Stimulated activated CD4-positive, alpha-beta T cell treated with anti-CD3 and anti-CD28 coated beads, Interleukin-12 subunit alpha, Interleukin-12 subunit beta, amount 100 ng/mL, for 24 hours (primary cell): ENCODE measurements at places on chromosomes 12 and 14.
A peak's percentile ranks its signal among the peaks of the same experiment; 100 is the strongest.

DNA sequence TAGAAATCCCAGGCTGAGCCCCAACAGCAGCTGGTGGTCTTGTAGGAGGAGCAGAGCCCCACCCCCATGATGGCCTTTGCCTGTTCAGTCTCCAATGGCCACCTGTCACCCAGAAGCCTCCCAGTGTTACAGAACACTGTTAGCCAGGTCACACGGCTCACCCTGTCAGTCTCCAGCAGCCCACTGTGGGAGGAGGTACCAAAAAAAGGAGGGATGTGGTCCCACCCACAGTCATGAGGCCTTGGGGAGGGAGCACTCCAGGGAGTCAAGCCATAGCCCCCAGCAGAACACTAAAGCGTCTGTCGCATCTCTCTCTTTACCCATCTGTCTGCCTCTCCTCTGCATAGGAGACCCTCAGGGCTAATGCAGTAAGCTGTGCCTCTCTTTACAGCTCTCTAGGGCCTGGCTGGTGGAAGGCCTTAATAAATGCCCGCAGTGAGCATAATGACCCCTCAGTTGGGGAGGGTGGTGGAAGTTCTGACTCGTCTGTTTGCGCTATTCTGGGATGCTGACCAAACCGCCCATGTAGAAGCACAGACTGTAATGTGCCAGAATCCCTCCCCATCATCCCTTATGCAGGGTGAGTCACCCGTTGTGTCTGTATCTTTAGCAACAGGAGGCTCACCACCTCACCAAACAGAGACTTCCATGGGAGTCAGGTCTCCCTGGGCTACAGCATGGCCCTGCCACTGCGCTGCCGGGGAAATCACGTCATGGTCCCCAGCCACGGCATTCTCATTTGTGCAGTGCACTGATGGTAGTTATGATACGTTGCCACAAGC lies 14.6 kb downstream of the C14orf132 start:
- no peak for DNase-seq

DNA sequence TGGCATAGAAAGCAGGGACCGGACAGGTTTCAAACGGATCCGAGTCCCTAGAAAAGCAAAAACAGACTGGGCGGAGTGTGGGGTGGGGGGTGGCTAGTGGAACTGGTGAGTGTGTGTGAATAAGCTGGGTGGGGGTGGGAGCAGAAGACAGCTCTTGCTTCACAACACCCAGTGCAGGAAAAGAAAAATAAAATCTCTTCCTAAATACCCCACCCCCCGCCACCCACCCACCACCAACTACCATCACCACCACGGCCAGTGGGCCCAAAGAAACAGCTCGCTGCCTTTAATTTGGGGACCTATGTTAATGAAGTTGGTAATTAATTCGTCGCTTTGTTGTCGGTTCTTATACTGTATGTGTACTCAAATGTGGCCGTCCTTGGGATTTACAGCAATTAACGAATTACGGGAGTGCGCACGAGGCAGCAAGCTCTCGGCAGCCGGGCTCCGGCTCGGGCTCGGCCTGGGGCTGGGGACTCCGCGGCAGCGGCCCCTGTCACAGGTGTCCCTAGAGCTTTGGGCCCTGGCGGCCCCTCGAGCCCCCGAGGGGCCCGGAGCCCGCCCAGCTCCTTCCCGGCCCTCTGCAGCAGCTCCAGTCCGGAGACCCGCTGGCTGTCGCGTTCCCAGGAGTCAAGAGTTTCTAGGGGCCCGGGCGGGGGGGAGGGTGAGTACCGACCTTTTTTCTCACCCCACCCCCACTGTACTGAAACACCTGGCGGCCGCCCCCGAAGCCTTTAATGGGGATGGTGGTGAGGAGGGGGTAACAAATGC lies 1.5 kb upstream of the OTX2 start:
- DNase-seq = no peak

DNA sequence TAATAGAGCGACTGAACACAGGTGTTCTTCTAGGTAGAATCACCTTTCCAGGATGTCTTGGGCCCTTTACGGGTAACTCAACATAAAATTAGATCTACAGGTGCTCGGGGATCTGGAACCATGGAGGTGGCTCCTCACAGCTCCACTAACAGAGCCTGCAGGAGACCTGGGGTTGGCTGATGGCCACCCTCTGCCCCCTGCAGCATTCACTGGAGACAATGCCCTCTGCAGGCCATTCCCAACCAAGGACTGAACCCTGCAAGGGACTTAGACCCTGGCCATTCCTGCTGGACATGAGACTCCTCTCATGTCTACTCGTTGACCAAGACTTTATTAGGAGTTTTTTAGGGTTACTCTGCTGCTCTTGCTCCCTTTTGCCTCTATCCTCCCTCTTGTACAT lies 58.5 kb upstream of the PPP4R3A start:
- no peak for DNase-seq

DNA sequence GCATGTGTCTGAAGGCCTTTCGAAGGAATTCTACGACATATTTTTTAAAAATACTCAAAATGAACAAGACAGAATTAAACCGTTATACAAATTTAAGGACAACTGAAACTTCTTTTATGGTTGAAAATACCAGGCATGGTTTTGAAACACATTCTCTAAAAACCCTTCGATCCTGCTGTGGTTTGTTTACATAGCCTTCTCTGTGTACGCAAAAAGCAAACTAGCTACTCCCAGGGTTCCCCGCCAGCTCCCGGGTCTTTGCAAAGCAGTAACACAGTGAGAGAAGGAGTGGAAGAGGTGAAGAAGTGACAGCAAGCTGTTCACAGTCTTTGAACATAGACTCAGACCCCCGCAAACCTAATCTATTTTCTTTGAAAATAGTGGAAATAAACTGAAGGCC lies 2.2 kb upstream of the TC2N start:
- no peak for DNase-seq

- DNase-seq = no peak
These were observed 212.0 kb downstream of the CACNA1C start for GRCh38 chr12:2264651-2265232.

- DNase-seq = no peak
These were observed 129.7 kb upstream of the TMPO start for GRCh38 chr12:98385641-98386040.

DNA sequence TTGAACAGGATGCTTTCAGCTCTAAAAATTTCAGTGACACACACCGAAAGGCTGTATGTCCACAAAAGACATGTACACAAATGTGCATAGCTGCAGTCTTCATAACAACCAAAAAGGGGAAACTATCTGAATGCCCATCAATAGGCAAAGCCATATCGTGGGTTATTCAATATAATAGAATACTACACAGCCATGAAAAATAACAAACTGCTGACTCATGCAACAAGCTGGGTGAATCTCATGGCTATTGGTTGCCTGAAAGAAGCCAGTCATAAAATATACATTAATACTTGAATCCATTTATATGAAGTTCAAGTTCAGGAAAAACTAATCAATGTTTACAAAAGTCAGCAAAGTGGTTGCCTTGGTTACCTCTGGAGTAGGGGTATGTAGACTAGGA lies 58.4 kb upstream of the RIN3 start:
- DNase-seq = no peak

DNA sequence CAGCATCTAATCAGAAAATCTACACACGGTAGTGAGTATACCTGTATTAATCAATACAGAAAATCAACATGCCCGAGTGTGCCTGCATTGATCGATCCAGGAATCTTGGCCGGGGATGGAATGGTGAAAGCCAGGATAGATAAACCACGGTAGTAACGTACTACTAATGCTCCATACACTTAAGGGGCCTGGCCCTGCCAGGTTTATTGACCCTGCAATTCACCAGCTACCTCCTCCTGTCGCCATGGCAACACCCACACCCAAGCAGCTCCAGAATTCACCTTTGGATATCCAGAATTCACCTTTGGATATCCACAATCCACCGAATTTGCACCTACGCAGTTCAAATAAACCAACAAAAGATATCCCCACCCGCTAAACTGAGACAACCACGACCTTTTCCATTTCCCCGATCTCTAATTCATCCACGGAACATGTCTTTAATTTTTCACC lies 14.8 kb upstream of the CALM1 start:
- DNase-seq = no peak

DNA sequence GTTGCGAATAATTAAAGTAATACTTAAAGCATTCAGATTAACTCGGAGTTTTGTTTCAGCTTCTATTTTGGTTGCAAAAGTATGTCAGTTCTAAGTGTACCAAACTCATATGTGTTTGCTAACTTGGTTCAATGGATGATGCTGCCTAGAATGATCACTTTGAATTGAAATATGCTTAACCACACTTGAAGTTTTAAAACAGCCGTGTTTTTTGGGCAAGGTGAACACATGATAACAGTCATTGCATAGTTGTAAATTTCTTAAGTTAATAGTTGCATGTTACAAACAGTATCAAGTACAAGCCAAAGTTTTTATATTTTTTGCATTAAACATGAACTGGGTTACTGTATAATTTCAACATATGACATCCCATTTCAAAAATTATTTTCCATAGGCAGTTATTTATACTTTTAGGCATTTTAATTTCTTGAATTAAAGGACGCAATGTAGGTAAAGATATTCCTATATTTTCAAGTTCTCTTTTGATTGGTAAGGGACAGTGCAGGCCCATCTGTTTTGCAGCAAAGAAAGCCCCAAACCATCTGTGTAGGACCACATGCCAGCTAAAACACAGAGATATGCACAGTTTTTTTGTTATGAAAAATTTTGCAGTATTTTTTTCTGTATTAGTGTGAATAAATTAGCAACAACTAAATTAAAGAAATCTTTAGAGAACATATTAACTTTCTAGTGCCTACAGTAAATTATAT lies 575.5 kb downstream of the PRKD1 start:
- DNase-seq = no peak

GRCh38 chr14:54483846-54484245 lies 4.9 kb downstream of the GMFB start:
- no peak for DNase-seq

DNA sequence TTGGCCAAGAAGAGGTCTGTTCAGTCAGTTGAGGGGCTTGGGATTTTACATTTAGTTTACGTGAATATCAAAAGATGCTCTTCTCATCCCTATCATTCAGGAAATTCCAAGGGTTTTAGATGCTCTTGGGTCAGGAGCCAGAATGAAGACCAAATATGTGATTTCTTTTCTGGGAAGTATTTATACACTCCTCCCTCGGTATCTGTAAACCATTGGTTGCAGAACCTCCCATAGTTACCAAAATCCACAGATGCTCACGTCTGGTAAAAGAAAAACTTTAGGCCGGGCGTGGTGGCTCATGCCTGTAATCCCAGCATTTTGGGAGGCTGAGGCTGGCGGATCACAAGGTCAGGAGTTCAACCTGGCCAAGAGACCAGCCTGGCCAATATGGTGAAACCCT lies 75.9 kb downstream of the TNFAIP2 start:
- no peak for DNase-seq

DNA sequence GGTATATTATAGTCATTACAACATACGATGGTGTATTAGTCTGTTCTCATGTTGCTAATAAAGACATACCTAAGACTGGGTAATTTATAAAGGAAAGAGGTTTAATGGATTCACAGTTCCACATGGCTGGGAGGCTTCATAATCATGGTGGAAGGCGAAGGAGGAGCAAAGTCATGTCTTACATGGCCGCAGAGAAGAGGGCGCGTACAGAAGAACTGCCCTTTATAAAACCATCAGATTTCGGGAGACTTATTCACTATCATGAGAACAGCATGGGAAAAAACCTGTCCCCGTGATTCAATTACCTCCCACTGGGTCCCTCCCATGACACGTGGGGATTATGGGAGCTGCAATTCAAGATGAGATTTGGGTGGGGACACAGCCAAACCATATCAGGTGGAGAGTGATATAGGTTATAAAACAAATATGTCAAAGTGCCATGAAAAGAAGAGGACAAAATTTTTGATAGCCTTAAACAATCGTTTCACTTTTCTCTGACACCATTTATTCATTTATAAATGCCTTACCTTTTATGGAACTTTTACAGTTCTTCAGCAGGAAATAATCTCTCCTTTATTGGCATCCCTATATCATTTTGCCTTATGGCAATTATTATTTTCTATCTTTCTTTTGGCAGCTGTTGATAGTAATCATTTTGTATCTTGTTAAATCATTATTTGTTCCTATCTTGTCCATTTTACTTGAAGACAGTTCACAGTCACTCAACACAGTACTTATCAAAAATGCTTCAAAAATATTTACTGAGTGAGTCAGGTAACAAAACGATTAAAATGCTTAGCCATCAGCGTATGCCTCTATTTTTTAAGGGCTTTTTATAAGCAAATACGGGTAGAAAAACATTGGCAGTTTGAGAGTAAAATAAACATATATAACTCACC lies 196.0 kb downstream of the RAD51B start:
- no peak for DNase-seq

- no peak for DNase-seq
These were observed 336.4 kb downstream of the LRIG3 start for GRCh38 chr12:58583940-58584339.

DNA sequence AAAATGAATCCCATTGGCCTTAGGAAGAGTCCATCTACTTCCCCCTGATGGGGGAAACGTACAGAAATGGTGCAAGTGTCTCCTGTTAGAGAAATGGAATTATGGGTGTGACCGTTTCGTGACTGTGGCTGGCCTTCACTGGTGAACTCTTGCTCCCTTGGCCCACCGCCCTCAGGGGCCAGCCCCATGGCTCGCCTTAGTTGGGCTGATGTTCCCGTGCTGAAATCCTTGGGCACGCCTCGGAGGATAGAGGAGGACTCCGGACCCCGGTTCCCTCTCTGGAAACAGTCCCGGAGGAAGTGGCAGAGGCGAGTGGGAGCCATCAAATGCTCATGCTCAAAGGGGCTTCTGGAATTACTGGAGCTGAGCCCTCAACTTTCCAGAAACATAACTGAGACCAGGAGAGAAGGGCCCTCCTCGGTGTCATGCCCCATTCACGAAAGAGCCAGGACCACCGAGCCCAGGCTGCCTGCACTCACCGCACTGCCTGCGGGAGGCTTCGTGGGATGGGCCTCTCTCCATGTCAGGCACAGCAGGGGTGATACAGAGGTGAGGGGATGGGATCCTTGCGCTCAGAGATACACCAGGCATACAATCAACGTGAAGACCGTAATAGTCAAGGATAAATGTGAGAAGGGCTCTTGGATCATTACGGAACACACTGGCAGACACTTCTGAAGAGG lies 10.1 kb upstream of the CACNA2D4 start:
- DNase-seq = no peak

GRCh38 chr12:24360057-24360456 lies 410.6 kb upstream of the SOX5 start:
- no peak for DNase-seq

GRCh38 chr12:10557766-10558165 lies 52.1 kb downstream of the EIF2S3B start:
- DNase-seq = no peak

- DNase-seq = peak; percentile 65
These were observed 26.2 kb downstream of the ZCRB1 start for GRCh38 chr12:42299392-42300308.

- DNase-seq = no peak
These were observed 6.9 kb upstream of the IFI27 start for GRCh38 chr14:94103554-94104150.

GRCh38 chr12:112979041-112979680 lies 842 bp downstream of the OAS2 start:
- peak; percentile 26 for DNase-seq

GRCh38 chr12:68368327-68368726 lies 36.2 kb upstream of the MDM1 start:
- no peak for DNase-seq
